ENCODE measurements at places on chromosomes 12 and 14.

GRCh38 chr14:76395161-76395560 is 19.2 kb downstream of the ESRRB start:
- no peak for DNase-seq

- no peak for DNase-seq
These were observed 22.7 kb upstream of the B4GALNT1 start for GRCh38 chr12:57655541-57656240.

GRCh38 chr14:72617391-72618031 is 276.4 kb downstream of the DPF3 start:
- no peak for DNase-seq

- DNase-seq: no peak
These were observed 115.5 kb downstream of the PAPOLA start for GRCh38 chr14:96617635-96618034.

- no peak for DNase-seq
These were observed 1.7 kb upstream of the TMPO start for GRCh38 chr12:98513379-98514322.

GRCh38 chr12:84070292-84070691 is 842.3 kb downstream of the SLC6A15 start:
- DNase-seq: no peak

GRCh38 chr12:69583203-69583602 is 2.1 kb upstream of the CCT2 start:
- DNase-seq: no peak

DNA sequence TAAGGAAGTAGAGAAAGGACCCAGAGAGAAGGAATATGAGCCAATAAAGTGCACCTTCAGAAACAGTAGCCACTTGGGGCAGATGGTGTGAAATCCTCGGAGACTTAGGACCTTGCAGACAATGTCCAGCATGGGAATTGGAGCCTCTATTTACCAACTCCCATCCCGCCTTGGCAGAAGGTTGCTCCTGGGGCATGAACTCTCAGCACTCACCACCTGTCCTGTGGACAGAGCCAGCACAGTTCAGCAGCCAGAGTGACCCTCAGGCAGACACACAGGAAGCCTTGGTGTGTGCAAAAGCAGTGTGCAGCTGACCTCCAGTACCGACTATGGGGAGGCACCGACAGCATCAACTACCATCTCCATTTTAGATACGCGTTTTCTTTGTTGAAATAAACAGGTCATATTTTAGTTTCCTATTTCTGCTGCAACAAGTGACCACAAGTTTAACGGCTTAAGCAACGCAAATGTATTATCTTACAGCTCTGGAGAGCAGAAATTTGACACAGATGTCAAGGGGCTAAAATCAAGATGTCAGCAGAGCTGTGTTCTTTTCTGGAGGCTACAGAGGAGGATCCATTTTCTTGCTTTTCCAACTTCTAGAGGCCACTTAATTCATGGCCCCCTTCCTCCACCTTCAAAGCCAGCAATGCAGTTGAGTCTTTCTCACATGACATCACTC is 428.1 kb downstream of the MED13L start:
- no peak for DNase-seq

DNA sequence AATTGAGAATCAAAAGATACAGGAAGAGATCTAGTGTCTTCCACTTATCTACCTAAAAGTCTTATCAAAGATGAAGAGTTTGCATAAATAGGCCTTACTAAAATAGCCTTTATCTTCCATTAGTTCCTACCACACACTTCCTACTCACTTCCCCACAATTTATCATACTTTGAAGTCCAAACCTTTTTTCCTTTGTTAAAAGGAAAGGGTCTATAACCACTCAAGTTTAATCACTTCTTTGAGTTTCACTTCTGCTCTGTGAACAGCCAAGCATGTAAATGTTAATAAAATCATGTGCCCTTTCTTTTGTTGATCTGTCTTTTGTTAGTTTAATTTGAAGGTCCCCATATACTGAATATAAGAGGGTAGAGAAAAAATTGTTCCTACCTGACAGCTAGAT is 114.5 kb downstream of the PHLDA1 start:
- DNase-seq: no peak

DNA sequence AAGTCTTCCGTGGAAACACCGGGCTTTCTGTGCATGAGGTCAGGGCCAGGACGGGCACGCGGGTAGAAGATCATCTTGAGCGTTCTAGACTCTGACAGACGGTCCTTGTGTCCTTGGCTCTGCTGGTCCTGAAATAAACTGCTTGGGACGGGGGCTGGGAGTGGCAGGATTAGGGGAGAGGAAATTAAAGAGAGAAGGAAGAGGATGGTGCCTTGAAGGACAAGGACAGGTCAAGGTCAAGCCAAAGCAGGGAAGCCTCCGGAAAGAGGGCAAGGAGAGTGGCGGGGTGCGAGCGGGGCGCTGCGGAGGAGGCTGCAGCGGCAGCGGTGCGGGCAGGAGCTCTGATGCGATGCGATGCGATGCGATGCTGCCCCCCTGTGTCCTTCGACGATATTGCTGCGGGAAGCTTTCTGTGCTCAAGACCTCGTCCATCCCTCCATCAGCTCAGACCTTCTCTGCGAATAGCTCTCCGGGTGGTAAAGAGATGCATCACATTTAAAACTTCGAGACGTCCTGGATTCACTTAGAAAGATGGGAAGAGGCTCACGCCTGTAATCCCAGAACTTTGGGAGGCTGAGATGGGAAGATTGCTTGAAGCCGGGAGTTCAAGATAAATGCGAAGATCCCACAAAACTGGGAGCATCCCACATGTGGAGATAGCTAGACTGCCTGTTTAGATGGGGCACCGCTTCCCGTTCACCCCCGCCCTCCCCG is 110.1 kb upstream of the TMEM132D start:
- peak; percentile 64 for DNase-seq
